ENCODE measurements at places on chromosomes 5 and 9.
A peak's percentile ranks its signal among the peaks of the same experiment; 100 is the strongest.

DNA sequence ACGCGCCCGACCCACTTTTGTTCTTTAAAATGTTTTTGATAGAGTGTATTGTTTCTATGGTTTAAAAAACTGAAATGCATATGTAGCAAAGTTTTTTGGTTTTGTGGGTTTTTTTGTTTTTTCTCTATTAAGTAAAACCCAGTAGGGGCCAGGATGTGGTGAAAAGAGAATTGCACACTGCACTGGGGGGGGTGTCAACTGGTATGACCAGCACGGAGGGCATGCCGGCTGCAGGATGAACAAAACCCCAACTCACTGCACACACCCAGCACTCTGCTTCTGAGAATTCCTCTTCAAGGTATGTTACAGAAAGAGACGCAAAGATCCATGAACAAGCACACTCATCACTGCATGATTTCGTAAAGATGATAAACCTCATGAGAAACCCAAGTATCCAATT is 75.0 kb downstream of the STK10 start:
- H3K27me3 ChIP-seq, result peaks cover 2% of the 10 kb centered on the region
- peaks cover 24% of the 10 kb centered on the region for H3K4me1 ChIP-seq
- H3K27ac ChIP-seq, result no peak overlapping the region
- H3K4me3 ChIP-seq, result no peak overlapping the region
- H3K36me3 ChIP-seq, result peaks cover 14% of the 10 kb centered on the region

GRCh38 chr9:116504893-116505480 is 182.1 kb upstream of the TRIM32 start:
- peaks cover 19% of the 10 kb centered on the region for H3K27me3 ChIP-seq
- no peak overlapping the region for H3K27ac ChIP-seq
- no peaks in the 10 kb centered on the region for H3K36me3 ChIP-seq
- no peak overlapping the region for H3K4me3 ChIP-seq
- no peak for DNase-seq
- H3K4me1 ChIP-seq, result no peaks in the 10 kb centered on the region

DNA sequence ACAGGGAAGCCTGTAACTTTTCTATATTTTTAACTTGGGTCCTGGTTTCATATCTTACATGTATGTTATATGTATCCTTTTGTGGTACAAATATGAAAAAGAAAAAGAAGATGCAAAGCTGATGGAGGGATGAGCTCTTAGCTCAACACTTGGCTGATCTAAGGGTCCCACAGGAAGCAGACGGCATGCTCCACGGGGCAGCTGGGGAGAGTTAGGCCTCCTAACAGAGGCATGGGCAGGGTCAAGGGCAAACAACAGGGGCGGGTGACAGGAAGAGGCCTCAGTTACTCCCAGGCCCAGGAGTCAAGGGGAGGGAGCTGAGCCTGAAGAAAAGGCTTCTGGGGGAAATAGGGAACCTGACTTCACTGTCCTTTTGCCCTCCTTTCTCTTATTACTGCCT is 287.2 kb downstream of the ZSWIM6 start:
- no peaks in the 10 kb centered on the region for H3K36me3 ChIP-seq
- H3K4me3 ChIP-seq, result no peak overlapping the region
- H3K27ac ChIP-seq, result no peak overlapping the region
- peaks cover 11% of the 10 kb centered on the region for H3K4me1 ChIP-seq

DNA sequence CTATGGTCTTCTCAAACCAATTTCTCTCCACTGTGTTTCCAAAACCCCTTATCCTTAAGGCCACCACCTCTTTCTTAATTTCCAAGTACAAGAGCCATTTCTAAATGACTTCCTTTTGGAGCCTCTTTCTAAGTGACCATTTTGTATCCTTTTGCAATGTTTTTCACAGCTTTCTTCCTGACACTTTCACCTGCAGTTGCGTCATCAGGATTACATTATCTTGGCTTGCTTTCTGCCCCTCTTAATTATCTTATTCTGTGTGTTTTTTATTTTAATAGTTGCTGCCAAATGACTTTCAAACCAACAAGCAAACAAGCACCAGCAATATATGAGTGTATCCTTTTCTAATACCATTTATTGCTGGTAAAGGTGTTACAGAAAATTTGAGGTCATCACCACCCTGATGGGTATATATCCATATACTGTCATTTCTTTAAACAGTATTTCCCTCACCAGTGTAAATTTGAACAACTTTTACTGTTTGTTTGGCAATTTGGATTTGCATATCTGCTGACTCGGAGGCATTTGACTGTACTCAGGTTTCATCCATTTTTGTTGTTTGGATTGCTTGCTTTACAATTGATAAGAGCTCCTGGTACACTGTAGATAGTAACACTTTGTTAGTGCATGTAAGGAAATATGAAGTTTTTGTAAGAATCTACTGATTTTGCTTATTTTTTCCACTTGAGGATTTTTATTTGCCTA is 5.4 kb upstream of the ANXA1 start:
- H3K4me1 ChIP-seq, result peaks cover 20% of the 10 kb centered on the region
- no peak overlapping the region for H3K4me3 ChIP-seq
- no peaks in the 10 kb centered on the region for H3K36me3 ChIP-seq
- H3K27ac ChIP-seq, result no peak overlapping the region

DNA sequence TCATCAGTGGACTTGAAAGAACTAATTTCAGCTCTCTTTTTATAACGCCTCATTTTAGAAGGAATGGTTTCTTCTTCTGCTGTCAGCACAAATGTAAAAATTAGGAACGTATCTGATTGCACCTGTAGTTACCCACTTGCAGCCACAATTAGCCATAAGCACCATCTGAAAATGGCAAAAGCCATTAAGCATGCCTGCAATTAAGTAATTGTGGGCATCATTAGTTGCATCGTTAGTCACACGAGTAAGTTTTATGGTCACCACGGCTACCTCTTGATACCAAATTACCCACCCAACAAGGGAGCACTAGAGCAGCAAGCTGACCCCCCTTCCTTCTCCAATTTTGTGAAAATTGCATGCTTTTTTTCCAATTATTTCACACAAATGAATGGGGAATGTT is 25.8 kb upstream of the SLC44A1 start:
- H3K4me1 ChIP-seq, result peaks cover 28% of the 10 kb centered on the region
- peaks cover 3% of the 10 kb centered on the region for H3K27me3 ChIP-seq
- no peak for DNase-seq
- no peak overlapping the region for H3K27ac ChIP-seq
- no peak overlapping the region for H3K4me3 ChIP-seq
- peaks cover 19% of the 10 kb centered on the region for H3K36me3 ChIP-seq

DNA sequence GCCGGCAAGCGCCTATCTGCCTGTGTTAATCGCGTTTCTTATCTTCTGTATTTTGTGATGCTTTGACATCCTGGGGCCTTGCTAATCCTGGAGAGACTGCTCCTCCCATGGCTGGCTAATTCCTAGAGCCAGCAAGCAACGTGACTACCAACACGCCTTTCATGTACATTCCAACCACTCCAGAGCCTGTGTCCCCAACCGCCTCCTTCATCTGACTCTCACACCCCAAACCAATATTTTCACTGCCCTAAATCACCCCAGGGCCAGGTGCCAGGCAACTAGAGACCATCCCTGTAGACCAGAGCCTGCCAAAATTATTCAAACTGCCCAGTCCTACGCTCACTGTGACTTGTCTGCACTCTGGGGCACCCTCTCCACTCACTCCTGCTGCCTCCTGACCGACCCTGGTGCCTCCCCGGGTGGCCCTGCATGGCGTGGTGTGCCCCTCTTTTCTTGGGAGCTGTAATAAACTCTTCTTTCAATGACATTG is 50.5 kb upstream of the COL5A1 start:
- no peaks in the 10 kb centered on the region for H3K36me3 ChIP-seq
- peak overlapping the region; percentile 15 for H3K4me3 ChIP-seq
- peak overlapping the region; percentile 60 for H3K27ac ChIP-seq
- peaks cover 44% of the 10 kb centered on the region for H3K4me1 ChIP-seq

- peaks cover 1% of the 10 kb centered on the region for H3K4me1 ChIP-seq
- H3K27me3 ChIP-seq, result peaks cover 3% of the 10 kb centered on the region
- no peak for DNase-seq
- no peaks in the 10 kb centered on the region for H3K36me3 ChIP-seq
- H3K27ac ChIP-seq, result no peak overlapping the region
Observed at GRCh38 chr9:12961276-12961809, 186.5 kb downstream of the LURAP1L start.

- H3K4me1 ChIP-seq, result no peaks in the 10 kb centered on the region
- peaks cover 3% of the 10 kb centered on the region for H3K27me3 ChIP-seq
- no peaks in the 10 kb centered on the region for H3K36me3 ChIP-seq
- H3K4me3 ChIP-seq, result no peak overlapping the region
- H3K27ac ChIP-seq, result no peak overlapping the region
- DNase-seq, result no peak
Observed at GRCh38 chr5:104942735-104943134, 1380.1 kb upstream of the NUDT12 start.

DNA sequence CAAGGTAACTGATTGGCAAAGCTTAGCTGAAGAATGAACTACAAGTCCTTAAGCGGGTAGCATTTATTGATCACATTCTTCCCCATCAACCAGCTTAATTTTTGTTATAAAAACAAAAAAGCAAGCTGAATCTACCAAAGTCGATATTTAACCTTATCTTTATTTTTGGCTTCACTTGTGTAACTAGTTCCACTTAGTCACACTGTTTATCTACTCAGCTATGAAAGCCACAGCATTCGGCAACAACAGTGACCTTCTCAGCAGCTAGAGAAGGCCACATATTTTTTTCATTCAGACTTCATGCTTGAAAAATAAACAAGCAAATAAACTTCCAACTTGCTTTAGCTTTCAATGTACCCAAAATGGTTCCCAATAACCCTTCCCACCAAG is 69.4 kb downstream of the KLHL3 start:
- no peak overlapping the region for H3K27ac ChIP-seq
- no peak overlapping the region for H3K4me3 ChIP-seq
- DNase-seq, result no peak

DNA sequence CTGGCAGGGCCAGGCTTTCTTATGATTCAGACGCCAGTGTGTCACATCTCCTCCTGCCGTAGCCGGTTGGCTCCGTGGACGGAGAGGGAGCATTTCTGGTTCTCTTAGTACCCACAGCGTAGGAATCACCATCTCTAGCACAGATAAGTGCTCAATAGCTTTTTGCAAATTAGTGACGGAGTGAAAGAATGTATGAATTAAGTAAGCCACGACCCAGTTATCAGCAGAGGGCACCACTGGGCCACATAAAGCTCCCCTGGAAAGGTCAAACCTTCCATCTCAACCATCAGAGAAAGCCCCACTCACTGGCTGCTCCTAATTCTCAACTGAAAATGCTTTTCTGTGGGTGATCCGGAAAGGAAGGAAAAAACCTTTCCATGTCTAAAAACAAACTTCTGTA is 317.0 kb upstream of the ADCY2 start:
- peaks cover 54% of the 10 kb centered on the region for H3K4me1 ChIP-seq
- H3K4me3 ChIP-seq, result peak overlapping the region; percentile 8
- peaks cover 10% of the 10 kb centered on the region for H3K27me3 ChIP-seq
- H3K27ac ChIP-seq, result peak overlapping the region; percentile 8

DNA sequence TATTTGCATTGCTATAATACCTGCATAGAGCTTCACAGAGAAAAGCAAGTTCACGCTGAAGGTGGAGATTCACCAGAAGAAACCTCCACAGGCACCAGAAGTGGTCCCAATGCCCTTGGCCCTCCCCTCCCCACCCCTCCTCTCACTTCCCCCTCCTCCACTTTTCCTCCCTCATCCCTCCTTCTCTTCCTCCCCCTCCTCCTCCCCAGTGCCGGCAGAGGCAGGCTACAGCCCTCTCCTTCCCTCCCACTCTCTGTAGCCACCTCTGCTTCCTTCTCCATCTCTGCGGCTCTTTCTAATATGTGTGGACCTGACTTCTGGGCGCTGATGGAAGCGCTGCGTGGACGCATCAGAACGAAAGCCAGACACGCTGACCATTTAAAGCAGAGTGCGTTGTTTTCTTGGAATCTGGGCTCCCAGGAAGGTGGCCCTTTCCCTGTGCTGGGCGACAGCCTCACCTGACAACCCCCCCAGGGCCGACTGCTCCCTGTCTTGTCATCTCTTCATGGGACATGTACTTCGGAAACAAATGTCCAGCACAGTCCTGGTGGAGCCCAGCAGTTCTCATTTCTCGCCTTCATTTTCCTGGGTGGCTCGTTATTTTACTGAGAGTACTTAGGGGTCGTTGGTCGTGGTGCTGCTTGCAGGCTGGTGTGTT is 29.5 kb downstream of the NDUFS6 start:
- H3K27me3 ChIP-seq, result peaks cover 27% of the 10 kb centered on the region
- no peak overlapping the region for H3K4me3 ChIP-seq
- H3K27ac ChIP-seq, result no peak overlapping the region
- H3K36me3 ChIP-seq, result peaks cover 23% of the 10 kb centered on the region
- H3K4me1 ChIP-seq, result peaks cover 35% of the 10 kb centered on the region

DNA sequence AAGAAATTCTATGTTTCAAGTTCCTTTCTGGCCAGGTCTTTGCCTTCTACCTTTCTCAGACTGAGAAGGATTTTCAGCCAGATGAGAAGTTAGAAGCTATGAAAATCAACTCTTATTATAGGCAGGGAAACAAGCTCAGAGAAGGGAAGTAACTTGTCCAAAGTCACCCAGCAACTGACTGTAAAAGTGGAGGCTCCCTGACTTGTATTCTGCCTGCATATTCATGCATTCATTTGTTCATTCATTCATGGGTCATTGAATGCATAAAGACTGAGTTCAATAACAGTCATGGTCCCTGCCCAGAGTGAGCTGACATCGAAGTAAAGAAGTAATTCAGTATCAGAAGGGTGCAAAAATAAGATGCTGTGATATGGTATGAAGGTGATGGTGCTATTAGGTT is 239.6 kb downstream of the PAPPA start:
- no peak for DNase-seq
- H3K4me1 ChIP-seq, result peaks cover 6% of the 10 kb centered on the region
- no peak overlapping the region for H3K27ac ChIP-seq

All from nephron progenitor cell (in vitro differentiated cells).